CD4-positive, alpha-beta T cell treated with Interferon alpha-2 for 1 hour (primary cell): ENCODE measurements at places on chromosomes 12 and 14.

- no peak for DNase-seq
Observed at GRCh38 chr12:92404921-92405320, 259.3 kb upstream of the BTG1 start.

- DNase-seq = no peak
Observed at GRCh38 chr12:43976027-43976426, 140.1 kb downstream of the TMEM117 start.

GRCh38 chr14:67268426-67269150, 27.4 kb downstream of the PALS1 start:
- no peak for DNase-seq

DNA sequence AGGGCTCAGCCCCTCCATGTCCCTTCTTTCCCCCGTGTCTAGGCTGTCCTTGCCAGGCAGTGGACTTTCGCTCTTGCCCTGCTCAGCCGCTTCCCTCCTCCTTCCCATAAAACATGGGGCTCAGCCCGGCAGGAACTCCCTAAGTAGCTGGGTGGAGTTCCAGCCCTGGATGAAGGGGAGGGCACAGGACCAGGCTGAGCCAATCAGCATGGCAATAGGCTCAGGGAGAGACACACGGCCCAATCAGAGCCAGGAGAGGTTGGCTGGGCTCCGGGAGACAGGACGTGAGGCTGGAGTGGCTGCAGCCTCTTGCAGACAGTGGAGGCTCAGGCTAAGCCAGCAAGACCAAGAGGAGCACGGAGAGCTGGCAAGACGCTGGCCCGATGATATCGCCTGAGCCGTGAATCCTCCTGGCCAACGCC, 54.3 kb downstream of the GALNT9 start:
- no peak for DNase-seq
